Urothelium cell line (cell line): ENCODE measurements at places on chromosomes 6 and 20.
A peak's percentile ranks its signal among the peaks of the same experiment; 100 is the strongest.

DNA sequence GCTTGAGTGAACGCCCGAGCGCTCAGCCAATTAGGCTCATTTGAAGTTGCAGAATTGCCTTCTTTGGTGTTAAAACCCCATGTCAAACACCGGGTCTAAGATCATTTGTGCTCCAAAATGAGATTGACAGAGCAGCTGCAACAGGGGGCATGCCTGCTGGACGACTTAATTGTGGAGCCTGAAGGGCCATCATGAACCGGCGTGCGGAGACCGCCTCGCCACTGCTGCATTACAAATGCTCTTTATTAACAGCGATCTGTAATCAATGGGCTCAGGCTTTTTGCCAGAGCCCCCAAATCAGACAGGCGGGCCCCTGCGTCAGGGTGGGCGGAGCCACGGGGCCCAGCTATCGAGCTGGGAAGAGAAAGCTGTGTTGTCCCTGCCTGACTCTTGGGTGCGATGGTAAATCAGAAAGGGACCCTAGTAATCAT, 183.2 kb downstream of the SIM1 start:
- no peak for DNase-seq

DNA sequence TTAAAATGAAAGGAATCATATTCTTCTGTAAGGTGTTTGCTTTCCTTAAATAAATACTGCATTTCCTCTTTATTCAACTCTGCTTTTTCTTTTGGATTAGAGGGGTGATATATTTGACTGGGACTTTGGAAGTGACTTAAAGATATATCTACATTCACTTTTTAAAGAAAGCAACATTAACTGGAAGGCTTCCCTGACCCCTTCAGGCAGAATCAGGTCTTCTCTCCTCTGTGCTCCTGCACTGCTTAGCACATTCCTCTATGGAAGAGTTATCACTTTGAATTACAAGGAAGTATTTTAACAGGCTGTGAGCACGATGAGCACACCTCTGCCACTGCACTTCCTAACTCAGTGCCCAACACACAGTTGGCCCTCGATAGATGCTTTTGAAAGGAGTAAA, 59.2 kb upstream of the POU3F2 start:
- no peak for DNase-seq

DNA sequence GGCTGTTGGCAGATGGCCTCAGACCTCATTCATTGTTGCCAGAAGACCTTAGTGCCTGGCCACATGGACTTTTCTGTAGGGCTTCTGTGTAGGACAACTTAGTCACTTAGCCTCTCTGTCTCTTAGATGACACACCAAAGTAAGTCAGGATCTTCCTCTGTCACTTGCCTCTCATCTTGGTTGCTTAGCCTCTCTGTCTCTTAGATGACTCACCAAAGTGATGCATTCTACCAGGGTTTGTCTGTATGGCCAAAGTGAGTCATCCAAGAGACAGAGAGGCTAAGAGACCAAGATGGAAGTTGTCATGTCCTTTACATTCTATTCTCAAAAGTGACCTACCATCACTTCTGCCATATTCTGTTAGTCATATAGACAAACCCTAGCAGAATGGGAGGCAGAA, 255.9 kb upstream of the DEFB112 start:
- peak; percentile 49 for DNase-seq

DNA sequence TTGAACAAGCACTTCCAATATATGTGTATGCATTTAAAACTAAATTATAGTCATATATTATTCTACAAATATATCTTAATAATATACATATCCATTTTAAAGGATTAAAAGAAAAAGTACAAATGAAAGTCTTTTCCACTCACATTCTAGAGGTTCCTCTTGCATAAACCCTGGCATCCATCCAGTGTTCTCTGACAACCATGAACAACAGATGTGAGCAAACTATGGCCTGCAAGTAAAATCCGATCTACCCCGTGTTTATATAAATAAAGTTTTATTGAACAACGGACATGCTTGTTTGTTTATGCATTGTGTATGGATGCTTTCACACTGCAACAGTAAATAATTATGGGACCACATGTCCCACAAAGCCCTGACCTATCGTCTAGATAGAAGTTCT, 1122.3 kb downstream of the EPHA7 start:
- no peak for DNase-seq

- peak; percentile 68 for DNase-seq
Observed at GRCh38 chr6:85464260-85464644, 14.4 kb downstream of the NT5E start.
